ENCODE measurements at places on chromosomes 16 and 17.

GRCh38 chr16:67528870-67529581 lies 397 bp downstream of the RIPOR1 start:
- DNase-seq, result peak; percentile 49

GRCh38 chr16:80028581-80029380 lies 428.2 kb upstream of the MAF start:
- DNase-seq, result no peak

DNA sequence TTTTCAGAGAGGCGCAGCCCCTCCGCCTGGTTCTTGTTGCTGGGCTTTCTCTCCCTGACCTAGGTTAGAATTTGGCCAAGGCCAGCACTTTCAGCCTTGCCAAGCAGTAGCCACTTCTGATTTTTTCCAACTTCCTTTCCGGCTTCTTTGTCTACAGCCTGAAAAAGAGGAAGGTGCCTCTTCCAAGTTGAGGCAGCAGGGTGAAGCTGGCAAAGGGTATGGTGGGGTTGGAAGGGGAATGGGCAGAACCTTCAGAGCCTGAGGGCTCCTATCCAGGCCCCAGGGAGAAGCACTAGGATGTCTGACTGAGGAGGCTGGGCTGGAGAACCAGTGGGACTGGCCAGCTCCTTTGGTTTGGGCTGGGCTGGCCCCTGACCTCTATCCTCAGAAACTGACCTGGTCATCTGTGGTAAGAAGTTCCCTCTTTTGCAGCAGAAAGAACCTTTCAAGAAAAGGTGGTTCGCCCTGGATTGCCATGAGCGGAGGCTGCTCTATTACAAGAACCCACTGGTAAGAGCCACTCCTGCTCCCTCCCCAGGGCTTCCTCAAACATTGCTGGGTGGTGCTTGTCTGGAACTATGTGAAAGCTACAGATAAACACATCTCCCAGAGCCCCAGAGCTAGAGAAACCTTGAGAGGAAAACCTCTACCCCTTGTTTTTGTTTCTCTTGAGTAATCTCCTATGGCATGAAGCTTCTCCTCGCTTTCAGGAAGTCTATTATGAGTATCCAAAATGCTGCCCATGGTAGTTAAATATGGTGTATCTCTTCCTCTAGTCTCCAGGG lies 16.6 kb upstream of the RNF135 start:
- DNase-seq, result no peak

GRCh38 chr16:14569213-14569612 lies 60.8 kb downstream of the PARN start:
- DNase-seq, result no peak

- DNase-seq, result no peak
These were observed 34.1 kb downstream of the CBFB start for GRCh38 chr16:67063008-67063407.

DNA sequence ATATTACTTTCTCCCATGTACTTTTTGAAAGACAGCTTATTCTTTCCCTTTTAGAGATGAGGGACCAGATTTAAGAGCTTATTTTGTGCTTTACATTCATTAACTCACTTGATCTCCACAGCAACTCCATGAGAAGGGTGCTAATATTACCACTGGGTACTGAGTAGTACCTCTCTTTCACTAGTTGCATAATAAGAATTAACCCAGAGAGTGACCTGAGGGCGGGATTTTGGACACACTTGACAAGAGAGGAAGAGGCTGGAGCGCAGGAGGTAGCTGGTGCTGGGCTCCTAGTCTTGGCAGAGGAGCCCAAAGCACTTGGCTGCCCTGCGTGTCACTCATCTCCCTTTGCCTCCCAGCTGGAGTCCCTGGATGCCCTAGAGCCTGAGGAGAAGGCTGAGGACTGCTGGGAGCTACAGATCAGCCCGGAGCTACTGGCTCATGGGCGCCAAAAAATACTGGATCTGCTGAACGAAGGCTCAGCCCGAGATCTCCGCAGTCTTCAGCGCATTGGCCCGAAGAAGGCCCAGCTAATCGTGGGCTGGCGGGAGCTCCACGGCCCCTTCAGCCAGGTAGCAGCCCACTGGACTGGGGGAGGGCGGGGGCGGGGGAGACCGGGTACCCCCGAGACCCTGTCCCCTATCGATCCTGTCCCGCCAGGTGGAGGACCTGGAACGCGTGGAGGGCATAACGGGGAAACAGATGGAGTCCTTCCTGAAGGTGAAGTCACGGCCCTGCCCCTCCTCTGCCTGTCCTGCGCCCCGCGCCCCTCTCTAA lies 1.7 kb upstream of the MAZ start:
- no peak for DNase-seq

- DNase-seq, result no peak
These were observed 26.0 kb downstream of the CEP131 start for GRCh38 chr17:81196505-81197408.

- DNase-seq, result peak; percentile 92
These were observed 794 bp upstream of the CPNE7 start for GRCh38 chr16:89574681-89575246.

DNA sequence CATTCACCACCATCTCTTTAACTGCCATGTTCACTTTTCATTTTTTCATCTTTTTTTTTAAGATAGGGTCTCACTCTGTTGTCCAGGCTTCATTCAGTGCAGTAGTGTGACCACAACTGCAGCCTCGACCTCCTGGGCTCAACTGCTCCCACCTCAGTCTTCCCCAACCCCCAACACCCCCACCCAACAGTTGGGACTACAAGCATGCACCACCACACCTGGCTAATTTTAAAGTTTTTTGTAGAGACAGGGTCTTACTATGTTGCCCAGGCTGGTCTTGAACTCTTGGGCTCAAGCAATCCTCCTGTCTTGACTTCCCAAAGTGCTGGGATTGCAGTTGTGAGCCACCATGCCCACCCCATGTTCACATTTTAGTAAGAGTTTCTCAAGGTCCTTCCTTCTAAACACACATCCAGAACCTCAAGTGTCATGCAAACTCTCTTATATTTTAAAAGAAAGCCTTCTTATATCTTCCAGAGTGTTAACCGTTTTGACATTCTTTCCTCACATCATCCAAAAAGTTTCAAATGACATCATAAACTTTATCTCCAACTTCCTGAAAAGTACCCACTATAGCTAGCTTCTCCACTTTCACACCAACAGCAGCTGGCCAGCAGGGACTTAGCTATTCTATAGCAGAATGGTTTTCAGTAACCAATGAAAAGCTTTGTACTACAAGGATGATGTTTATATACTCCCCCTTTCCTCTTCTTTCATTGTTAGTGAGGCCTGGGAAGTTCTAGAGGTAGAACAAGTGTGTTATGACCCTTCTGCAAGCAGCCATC lies 49.3 kb downstream of the TRAF4 start:
- DNase-seq, result peak; percentile 27

DNA sequence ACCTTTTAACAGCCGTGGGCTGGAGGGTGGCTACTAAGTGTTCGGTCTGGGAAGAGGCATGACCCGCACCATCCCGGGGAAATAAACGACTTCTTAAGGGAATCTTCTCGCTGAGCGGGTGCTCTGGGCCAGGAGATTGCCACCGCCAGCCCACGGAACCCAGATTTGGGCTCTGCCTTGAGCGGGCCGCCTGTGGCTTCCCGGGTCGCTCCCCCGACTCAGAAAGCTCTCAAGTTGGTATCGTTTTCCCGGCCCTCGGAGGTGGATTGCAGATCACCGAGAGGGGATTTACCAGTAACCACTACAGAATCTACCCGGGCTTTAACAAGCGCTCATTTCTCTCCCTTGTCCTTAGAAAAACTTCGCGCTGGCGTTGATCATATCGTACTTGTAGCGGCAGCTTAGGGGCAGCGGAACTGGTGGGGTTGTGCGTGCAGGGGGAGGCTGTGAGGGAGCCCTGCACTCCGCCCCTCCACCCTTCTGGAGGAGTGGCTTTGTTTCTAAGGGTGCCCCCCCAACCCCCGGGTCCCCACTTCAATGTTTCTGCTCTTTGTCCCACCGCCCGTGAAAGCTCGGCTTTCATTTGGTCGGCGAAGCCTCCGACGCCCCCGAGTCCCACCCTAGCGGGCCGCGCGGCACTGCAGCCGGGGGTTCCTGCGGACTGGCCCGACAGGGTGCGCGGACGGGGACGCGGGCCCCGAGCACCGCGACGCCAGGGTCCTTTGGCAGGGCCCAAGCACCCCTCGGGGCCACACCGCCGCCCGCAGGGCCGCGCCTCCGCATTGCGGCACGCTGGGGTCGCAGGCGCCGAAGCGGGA lies 3.6 kb upstream of the CBX4 start:
- DNase-seq, result no peak

GRCh38 chr17:21033350-21033749 lies 9.5 kb downstream of the USP22 start:
- DNase-seq, result no peak

DNA sequence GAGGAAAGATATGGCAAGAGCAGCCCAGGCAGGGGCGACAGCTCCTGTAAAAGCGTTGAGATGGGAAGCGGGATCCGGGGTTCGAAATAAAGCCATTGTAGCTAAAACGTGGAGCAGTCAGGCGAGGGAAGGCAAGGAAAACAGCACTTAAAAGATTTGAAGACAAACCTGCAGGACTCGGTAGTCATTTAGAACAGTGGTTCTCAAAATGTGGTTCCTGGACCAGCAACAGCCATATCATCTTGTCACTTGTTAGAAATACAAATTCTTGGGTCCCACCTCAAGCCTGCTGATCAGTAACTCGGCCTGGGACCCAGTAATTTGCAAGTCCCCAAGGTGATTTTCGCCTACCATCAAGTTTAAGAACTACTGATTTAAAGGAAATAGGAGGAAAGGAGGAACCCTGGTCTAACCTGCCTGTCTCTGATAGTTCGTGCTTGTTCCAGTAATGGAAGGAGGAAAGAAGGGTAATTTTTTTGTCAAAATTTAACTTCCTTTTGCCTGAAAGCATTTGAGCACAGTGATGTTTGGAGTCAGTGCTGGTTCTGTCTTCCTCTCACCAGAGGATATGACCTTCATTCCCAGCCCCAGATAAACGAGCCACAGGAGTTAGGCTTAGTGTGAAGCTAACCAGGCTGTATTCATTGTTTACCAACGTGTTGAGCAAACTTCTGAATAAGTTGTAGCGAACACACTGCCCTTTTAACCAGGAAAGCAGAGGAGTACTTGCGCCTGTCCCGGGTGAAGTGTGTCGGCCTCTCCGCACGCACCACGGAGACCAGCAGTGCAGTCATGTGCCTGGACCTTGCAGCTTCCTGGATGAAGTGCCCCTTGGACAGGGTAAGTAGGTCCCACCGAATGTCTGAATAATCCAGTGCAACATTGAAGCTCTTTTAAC lies 1.1 kb downstream of the ORC6 start:
- no peak for DNase-seq

DNA sequence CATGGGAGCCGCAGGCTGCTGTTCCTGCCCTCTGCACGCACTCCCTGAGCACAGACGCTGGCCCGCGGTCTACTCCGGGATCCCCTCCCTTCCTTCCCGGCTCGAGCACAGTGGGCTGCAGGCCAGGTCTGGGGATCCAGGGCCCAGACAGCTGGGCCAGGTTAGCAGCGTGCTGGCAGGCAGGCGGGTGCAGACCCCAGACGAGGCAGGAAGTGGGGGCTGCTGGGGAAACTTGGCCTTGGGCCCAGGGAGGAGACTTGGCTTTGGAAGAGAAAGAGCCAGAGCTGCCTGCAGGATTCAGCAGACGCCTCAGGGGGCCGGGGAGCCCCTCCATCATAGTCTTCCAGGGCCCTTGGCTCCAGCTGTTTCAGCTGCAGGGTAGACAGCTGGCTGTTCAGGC lies 30.2 kb upstream of the ABCC3 start:
- DNase-seq, result no peak

- DNase-seq, result no peak
These were observed 3.8 kb downstream of the ZPBP2 start for GRCh38 chr17:39871801-39872200.

DNA sequence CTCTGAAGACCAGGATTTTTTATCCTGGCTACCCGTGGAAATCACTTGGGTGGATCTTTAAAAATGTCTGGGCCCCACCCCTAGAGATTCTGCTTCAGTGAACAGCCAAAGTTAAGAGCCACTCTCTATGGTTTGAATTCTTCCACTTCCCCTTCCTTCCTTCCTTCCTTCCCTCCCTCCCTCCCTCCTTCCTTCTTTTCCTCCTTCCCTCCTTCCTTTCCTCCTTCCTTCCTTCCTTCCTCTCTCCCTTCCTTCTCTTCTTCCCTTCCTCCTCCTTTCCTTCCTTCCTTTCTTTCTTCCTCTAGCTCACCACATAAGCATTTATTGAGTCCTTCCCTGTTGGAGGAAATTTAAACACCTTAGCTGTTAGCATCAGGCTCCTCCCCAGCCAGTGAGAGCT lies 203.6 kb downstream of the KATNIP start:
- no peak for DNase-seq

DNA sequence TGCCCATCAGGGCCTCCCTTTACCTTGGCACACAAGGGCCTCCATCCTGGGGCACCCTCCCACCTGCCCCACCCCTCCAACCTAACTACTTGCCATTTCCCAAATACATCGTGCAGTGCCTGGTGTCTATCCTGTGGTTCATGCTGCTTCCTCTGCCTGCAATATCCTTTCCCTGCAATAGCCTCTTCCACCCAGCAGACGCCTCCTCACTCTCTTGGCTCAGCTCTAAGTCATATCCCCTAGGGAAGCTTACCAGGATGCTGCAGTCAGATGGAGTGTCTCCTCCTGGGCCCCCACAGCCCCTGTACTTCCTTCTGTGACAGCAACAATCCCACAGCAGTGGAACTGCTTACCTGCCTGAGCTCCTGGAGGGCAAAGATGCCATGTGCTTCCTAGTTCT lies 36.7 kb downstream of the CCDC182 start:
- DNase-seq, result no peak

DNA sequence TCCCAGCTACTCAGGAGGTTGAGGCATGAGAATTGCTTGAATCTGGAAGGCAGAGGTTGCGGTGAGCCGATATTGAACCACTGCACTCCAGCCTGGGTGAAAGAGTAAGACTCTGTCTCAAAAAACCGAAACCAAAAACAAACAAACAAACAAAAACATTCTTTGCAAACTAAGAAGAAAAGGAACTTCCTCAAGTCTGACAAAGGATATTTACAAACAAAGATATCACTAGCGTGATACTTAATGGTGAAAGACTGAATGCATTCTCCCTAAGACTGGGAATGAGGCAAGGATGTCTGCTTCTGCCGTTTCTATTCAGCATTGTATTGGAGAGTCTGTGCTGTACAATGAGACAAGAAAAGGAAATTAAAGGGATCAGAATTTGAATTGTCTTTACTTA lies 10.5 kb upstream of the MPO start:
- no peak for DNase-seq

DNA sequence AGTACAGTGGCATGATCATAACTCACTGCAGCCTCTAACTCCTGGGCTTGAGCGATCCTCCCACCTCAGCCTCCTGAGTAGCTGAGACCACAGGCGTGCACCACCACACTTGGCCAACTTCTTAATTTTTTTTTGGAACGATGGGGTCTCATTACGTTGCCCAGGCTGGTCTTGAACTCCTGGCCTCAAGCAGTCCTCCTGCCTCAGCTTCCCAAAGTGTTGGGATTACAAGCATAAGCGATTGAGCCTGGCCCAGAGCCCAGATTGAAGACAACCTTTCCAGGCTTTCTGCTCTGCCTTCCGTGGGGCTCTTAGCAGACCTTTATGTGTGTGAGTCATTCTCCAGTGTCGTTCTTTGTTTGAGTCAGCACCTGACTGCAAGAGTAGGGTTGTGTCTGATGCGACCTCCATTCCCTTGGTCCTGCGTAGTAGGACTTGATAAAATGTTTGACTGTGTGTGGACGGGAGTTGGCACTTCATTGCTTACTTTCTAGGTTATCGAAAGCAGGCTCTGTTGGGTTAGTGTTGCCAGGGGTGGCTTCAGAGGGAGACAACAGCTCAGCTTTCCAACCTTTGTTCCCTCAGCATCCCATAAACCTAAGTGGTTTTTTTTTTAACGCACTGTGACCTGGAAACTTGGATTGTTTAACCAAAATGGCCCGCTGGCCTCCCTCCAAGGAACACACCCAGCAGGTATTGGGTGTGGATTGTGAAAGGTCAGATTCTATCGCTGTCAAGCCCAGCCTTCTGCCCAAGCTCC lies 26.4 kb downstream of the EEF2K start:
- DNase-seq, result peak; percentile 87

Data from A549 (cell line).